ENCODE measurements at places on chromosomes 1 and 21.

GRCh38 chr1:151936653-151937052 lies 27.3 kb upstream of the THEM4 start:
- no peak for DNase-seq

DNA sequence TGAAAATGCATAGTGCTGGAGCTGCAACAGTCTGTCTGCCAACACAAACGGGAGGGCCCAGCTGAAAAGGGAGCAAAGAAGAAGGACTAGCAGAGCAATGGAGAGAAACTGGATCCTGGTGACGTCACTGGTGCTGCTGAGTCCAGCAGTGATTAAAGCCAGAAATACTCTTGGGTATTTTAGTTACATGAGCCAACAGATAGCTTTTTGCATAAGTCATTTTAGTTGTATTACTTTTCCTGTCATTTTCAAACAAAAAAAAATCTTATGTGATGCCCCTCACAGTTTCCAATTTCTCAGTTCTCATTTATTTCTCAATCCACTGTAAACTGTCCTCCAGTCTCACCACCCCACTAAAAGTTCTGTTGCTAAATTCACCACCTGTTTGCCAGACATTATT lies 38.7 kb upstream of the NEK7 start:
- no peak for DNase-seq

GRCh38 chr1:6962478-6962995 lies 177.3 kb downstream of the CAMTA1 start:
- DNase-seq = no peak

- no peak for DNase-seq
Observed at GRCh38 chr1:160137216-160137862, 14.1 kb upstream of the ATP1A4 start.

GRCh38 chr1:233327651-233328141 lies at the start of gene MAP3K21:
Gene MAP3K21, plus strand, starts transcription at chr1:233327724. Its CDS starts 305 bp downstream, at chr1:233328029.
- no peak for DNase-seq
